Pancreas (tissue), 10 donors: ENCODE measurements at places on chromosomes 12 and 14.

DNA sequence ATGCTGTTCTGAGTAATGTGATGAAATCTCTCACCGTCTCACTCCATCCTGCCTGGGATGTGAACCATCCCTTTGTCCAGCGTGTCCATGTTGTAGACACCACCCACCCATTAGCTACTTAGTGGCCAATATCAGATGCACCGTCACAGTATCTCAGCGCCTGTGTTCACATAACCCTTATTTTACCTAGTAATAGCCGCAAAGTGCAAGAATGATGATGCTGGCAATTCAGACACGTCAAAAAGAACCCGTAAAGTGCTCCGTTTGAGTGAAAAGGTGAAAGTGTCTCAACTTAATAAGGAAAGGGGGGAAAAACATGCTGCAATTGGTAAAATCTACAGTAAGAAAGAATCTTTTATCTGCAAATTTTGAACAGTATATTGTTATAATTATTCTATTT is 3.0 kb downstream of the RNASE10 start:
- H3K27me3 ChIP-seq = no peaks in the 10 kb centered on the region
- H3K4me3 ChIP-seq = no peak overlapping the region
- H3K27ac ChIP-seq = no peak overlapping the region

GRCh38 chr12:8687846-8688601 is 9.8 kb upstream of the RIMKLB start:
- no peak overlapping the region for H3K4me3 ChIP-seq
- H3K4me1 ChIP-seq = no peaks in the 10 kb centered on the region
- DNase-seq = no peak
- no peaks in the 10 kb centered on the region for H3K27me3 ChIP-seq
- H3K36me3 ChIP-seq = no peaks in the 10 kb centered on the region

DNA sequence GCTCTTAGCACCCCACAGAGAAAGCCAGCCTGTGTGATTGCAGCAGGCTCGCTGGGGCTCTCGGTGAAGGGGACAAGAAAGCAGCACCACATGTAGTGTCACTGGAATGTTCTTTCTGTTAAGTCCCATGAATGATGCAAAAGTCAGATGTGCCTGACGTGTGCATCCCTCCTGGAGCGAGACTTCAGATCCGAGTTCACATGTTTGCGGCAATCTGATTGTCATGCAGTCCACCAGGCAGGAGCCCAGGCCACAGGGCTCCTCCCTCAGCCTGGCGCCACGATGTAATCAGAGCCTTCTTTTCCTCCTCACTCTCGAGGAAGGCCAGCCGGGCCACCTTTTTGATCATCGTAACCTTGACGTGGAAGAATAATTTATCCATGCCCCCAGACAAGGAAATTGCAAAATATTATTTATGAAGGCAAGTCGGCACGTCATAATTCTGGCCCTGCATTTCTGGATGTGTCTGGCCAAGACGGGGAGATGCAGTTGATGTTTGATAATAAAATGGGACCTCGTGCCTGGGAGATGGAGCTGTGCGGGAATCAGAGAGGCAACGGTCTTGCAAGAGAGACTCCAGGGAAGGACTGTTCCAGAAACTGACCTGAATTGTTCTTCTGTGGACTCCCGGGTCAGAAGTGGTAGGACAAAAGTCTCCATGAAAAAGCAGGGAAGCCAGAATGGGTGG is 214.6 kb downstream of the PHETA1 start:
- H3K27me3 ChIP-seq = no peaks in the 10 kb centered on the region
- H3K4me1 ChIP-seq = no peaks in the 10 kb centered on the region
- no peaks in the 10 kb centered on the region for H3K36me3 ChIP-seq

DNA sequence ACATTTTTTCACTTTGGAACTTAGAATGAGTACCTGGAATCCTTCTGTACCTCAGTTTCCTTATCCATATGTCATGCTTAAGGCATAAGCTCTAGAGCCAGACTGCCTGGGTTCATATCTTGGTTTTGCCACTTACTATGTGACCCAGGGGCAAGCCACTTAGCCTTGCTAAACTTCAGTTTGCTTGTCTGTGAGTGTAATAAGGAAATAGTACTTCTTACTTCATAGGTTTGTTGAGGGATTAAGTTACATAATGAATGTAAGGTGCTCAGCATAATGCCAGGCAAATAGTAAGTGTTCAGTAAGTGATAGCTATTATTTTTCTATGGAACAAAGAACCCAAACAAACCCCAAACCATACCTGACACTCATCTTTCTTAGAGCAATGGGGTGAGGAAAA is 225.1 kb downstream of the BCAT1 start:
- H3K27me3 ChIP-seq = no peaks in the 10 kb centered on the region
- H3K27ac ChIP-seq = no peak overlapping the region
- no peaks in the 10 kb centered on the region for H3K36me3 ChIP-seq
- DNase-seq = no peak
- H3K4me1 ChIP-seq = no peaks in the 10 kb centered on the region

DNA sequence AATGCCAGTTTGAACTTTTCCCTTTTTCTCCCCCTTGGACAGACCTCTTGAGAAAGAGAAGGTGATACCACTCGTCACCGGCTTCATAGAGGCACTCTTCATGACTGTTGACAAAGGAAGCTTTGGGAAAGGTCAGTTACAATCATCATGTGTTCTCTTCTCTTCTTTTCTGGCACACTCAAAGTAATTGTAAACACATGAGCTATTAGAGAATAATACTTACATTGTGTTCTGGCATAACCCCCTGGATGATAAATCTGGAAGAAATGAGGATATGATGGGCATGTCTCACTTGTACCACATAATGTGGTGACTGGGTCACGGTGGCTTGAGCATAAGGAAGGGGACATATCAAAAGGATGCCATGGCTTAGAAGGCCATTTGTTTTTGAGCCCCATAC is 20.0 kb downstream of the UTP20 start:
- peaks cover 10% of the 10 kb centered on the region for H3K36me3 ChIP-seq
- no peak overlapping the region for H3K27ac ChIP-seq
- no peaks in the 10 kb centered on the region for H3K27me3 ChIP-seq
- H3K4me3 ChIP-seq = no peak overlapping the region
- no peak for DNase-seq
- no peaks in the 10 kb centered on the region for H3K4me1 ChIP-seq

GRCh38 chr12:131487388-131488124 is 223.3 kb upstream of the SFSWAP start:
- H3K27me3 ChIP-seq = no peaks in the 10 kb centered on the region
- no peaks in the 10 kb centered on the region for H3K36me3 ChIP-seq
- no peak overlapping the region for H3K27ac ChIP-seq
- H3K4me3 ChIP-seq = no peak overlapping the region
- H3K4me1 ChIP-seq = no peaks in the 10 kb centered on the region
- DNase-seq = no peak

- DNase-seq = no peak
- H3K27me3 ChIP-seq = no peaks in the 10 kb centered on the region
- no peak overlapping the region for H3K4me3 ChIP-seq
- H3K4me1 ChIP-seq = peaks cover 9% of the 10 kb centered on the region
- no peaks in the 10 kb centered on the region for H3K36me3 ChIP-seq
Observed at GRCh38 chr12:42182394-42182793, 37.7 kb upstream of the GXYLT1 start.

GRCh38 chr14:90332271-90332584 is 487 bp upstream of the NRDE2 start:
- peak overlapping the region; percentile 54 for H3K27ac ChIP-seq
- H3K4me3 ChIP-seq = peak overlapping the region; percentile 42
- H3K4me1 ChIP-seq = no peaks in the 10 kb centered on the region
- no peak for DNase-seq

- DNase-seq = no peak
- no peaks in the 10 kb centered on the region for H3K4me1 ChIP-seq
- H3K4me3 ChIP-seq = no peak overlapping the region
Observed at GRCh38 chr14:71885301-71885700, 46.9 kb upstream of the RGS6 start.

DNA sequence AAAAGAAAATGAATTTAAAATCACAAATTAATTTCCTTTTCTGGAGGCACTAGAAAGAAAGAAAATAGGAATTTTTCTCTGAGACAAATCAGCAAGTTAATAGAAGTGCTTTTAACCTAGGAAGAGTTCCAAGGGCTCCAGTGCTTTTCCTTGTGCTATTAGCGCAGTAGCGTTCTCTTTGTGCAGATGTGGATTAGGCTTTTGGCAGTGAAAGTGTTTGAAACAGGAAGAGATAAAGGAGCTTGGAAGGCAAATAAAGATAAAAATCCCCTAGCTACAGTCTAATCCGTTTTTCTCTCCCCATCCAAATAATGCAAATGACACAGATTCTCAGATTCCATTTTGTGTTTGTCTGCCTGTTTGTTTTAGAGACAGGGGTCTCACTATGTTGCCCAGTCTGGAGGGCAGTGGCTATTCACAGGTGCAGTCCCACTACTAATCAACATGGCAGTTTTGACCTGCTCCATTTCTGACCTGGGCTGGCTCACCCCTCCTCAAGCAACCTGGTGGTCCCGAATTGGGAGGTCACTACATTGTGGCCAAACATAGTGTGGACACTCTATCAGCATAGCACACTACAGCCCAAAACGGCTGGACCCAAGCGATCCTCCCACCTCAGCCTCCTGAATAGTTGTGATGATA is 166.1 kb downstream of the PAWR start:
- DNase-seq = no peak
- H3K4me3 ChIP-seq = no peak overlapping the region
- H3K36me3 ChIP-seq = no peaks in the 10 kb centered on the region
- H3K4me1 ChIP-seq = no peaks in the 10 kb centered on the region

- H3K27ac ChIP-seq = no peak overlapping the region
- H3K36me3 ChIP-seq = no peaks in the 10 kb centered on the region
- H3K4me3 ChIP-seq = no peak overlapping the region
- no peak for DNase-seq
Observed at GRCh38 chr12:126369487-126370463, 1304.5 kb downstream of the AACS start.

DNA sequence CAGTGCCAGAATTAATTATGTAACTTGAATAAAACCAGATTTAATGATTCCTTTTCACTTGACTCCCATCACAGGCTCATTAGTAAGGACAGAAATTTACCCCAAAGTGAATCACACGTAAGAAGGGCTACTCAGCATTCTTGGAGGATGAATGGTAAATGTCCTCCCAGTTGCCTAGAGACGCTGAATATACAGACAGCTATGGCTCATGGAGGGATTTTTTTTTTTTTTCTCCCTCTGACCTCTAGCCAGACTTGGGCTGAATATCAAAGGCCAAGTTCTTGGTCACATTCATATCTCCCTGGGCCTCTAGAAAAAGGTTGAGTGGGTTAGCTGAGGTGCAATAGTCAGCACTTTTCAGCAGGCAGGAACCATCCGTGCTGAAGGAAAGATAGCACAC is 77.5 kb downstream of the PHLDA1 start:
- H3K36me3 ChIP-seq = no peaks in the 10 kb centered on the region
- no peak for DNase-seq
- H3K4me3 ChIP-seq = no peak overlapping the region
- peaks cover under 1% of the 10 kb centered on the region for H3K4me1 ChIP-seq

DNA sequence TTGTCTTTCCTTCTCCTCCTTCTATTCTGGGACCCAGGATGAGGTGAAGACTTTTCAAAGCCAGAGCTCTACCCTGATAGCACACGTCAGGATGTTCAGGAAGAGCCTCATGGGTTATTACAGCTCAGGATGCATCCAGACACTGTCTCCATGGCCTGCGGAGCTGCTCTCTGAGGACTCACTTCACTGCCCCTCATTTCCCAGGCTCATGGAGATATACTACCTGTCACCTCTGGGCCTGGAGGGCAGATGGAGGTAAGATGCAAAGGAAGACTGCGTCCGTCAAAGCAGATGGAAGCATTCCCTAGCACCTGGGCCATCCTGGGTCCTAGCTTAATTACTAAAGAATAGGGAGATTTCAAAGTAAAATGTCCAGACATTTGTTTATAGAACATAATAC is 32.6 kb downstream of the STON2 start:
- no peaks in the 10 kb centered on the region for H3K4me1 ChIP-seq
- no peak overlapping the region for H3K4me3 ChIP-seq
- H3K36me3 ChIP-seq = no peaks in the 10 kb centered on the region
- H3K27ac ChIP-seq = no peak overlapping the region
- DNase-seq = no peak

DNA sequence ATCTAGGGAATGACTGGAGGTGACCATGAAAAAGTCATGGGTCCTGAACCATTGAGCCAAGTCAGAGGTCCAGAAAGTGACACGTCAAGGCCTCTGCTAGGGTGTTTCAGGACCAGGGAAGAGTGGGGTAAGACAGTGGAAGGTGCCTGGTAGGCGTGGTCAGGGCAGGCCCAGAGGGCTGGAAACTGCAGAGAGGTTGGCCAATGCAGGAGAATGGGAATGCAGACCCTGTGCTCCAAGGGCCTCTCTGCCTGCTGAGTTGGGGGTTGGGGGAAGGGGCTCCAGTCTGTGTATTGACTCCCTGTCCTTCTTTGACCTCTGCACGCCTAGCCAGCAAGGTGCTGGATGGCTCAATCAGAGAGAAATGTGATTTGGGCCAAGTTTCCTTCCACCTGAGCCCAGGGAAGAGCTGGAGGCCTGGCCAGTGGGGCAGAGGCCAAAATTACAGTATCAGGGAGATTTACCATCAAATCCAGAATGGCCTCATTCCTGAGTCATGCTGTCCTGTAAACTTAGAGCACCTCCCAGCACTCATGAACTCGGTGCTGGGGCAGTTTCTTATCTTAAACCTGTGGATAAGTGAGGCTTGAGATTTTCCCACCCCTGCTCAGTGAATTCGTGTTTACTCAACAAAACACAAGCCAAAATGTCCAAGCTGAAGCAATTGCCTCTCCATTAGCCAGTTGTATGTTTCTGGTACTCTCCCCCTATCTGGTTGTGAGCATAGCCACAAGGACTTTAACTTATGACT is 24.4 kb downstream of the IRF2BPL start:
- peaks cover 58% of the 10 kb centered on the region for H3K4me1 ChIP-seq
- H3K27me3 ChIP-seq = no peaks in the 10 kb centered on the region
- no peak overlapping the region for H3K4me3 ChIP-seq

GRCh38 chr14:97306133-97306759 is 509.1 kb downstream of the VRK1 start:
- no peaks in the 10 kb centered on the region for H3K27me3 ChIP-seq
- H3K4me3 ChIP-seq = no peak overlapping the region
- H3K4me1 ChIP-seq = no peaks in the 10 kb centered on the region
- H3K36me3 ChIP-seq = no peaks in the 10 kb centered on the region
- DNase-seq = no peak

- no peaks in the 10 kb centered on the region for H3K36me3 ChIP-seq
- no peaks in the 10 kb centered on the region for H3K4me1 ChIP-seq
- H3K27ac ChIP-seq = no peak overlapping the region
Observed at GRCh38 chr12:25200703-25201102, 5.7 kb downstream of the ETFRF1 start.

GRCh38 chr14:82153689-82154088 is 620.0 kb upstream of the SEL1L start:
- no peaks in the 10 kb centered on the region for H3K27me3 ChIP-seq
- H3K27ac ChIP-seq = no peak overlapping the region
- H3K36me3 ChIP-seq = no peaks in the 10 kb centered on the region
- no peaks in the 10 kb centered on the region for H3K4me1 ChIP-seq

- H3K27me3 ChIP-seq = no peaks in the 10 kb centered on the region
- peak; percentile 38 for DNase-seq
- no peak overlapping the region for H3K4me3 ChIP-seq
- no peak overlapping the region for H3K27ac ChIP-seq
Observed at GRCh38 chr14:104820669-104821228, 19.8 kb downstream of the ZBTB42 start.

DNA sequence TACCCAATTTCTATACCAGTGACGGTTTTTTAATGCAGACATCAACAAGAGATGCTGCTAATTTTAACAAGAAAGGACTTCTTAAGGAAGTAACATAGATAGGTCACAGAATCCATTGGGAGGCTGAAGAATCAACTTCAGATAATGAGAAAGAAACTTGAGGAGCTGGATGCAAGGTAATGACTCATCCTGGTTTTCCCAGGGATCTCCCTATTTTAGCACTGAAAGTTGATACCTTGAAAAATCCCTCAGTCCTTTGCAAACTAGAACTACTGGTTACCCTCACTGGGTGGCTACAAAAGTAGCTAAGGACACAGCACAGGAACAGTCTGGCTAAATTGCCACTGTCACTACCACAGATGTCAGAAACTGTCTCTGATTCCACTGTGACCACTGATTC is 561.9 kb downstream of the FLRT2 start:
- no peak overlapping the region for H3K27ac ChIP-seq
- no peaks in the 10 kb centered on the region for H3K36me3 ChIP-seq
- H3K27me3 ChIP-seq = no peaks in the 10 kb centered on the region
- no peak overlapping the region for H3K4me3 ChIP-seq
